ENCODE measurements at places on chromosomes 2 and 18. TPM values are rescaled to one million over a fixed set of nuclear protein-coding genes. Genes with fewer than 3 reads are reported as not detected.

Gene CHRNG
- not detected for total RNA-seq

Gene PLCD4
- total RNA-seq: 2.8 TPM

Gene IL1R2
- total RNA-seq: 1.2 TPM

Gene GYPC
- total RNA-seq: not detected

Gene TRABD2A
- total RNA-seq: 2.6 TPM

Gene MC5R
- not detected for total RNA-seq

Gene AP1S3
- total RNA-seq: 8.4 TPM

Gene TEX44
- not detected for total RNA-seq

Gene SIGLEC15
- total RNA-seq: not detected

Gene SERPINB12
- total RNA-seq: not detected

Gene COLEC12
- total RNA-seq: not detected

- no peak for DNase-seq
Measured at GRCh38 chr2:237299906-237300305, 114.1 kb downstream of the COL6A3 start.

DNA sequence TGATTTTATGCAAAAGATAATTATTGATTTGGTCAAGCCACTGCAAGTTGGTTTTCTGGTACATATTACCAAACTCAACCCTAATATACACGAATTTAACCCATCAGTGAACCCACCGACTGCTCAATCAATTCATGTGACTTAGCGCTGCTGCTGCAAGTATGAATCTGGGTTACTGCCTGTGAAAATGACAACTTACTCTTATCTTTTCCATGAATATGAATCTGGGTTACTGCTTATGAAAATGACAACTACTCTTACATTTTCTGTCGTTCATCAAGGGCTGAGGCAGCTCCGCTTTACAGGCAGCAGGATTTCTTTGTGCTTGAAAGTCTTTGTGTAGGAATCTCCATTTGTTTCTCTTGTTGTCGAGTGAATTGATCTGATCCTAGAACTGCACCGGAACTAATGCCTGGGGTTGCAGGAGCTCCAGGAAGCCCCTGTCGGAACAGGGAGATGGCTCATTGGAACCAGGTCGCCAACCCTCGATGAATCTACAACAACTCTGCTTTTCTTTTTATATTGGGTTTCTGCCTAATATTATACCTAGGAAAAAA, 22.1 kb upstream of the ALKAL2 start:
- no peak for DNase-seq

GRCh38 chr2:58484629-58485028, 243.5 kb upstream of the FANCL start:
- no peak for DNase-seq

- DNase-seq: no peak
Measured at GRCh38 chr2:166376873-166377272, 1.1 kb upstream of the SCN9A start.

GRCh38 chr2:128556633-128557032, 238.0 kb upstream of the HS6ST1 start:
- no peak for DNase-seq

- DNase-seq: no peak
Measured at GRCh38 chr2:16094811-16095210, 154.5 kb downstream of the MYCN start.

GRCh38 chr2:49480520-49480919, 326.2 kb upstream of the FSHR start:
- no peak for DNase-seq

- DNase-seq: no peak
Measured at GRCh38 chr2:32652555-32653209, 24.8 kb downstream of the TTC27 start.

GRCh38 chr2:9228781-9229469, 22.3 kb downstream of the ASAP2 start:
- no peak for DNase-seq

DNA sequence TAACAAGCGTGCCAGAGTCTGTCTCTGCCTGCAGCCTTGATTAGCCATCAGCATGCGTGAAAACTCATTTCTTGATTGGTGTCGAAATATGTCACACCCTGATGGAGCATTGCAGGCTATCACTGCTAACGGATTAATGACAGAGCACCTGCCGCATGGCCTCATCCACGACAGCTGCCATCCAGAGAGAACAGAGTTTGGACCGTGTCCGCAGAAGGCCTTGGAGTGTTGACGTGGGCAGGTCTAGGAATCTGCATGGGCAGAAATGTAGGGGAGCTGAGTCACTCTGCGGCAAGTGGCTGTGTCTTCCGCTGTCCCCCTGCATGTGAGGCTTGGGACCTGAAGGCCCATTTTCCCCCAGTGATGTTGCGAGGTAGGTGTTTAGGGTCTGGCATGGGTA, 43.0 kb downstream of the KLHL29 start:
- no peak for DNase-seq

- DNase-seq: peak; percentile 69
Measured at GRCh38 chr18:48007955-48008701, 77.7 kb upstream of the SMAD2 start.

GRCh38 chr2:121866789-121867188, 111.3 kb downstream of the TSN start:
- DNase-seq: no peak

DNA sequence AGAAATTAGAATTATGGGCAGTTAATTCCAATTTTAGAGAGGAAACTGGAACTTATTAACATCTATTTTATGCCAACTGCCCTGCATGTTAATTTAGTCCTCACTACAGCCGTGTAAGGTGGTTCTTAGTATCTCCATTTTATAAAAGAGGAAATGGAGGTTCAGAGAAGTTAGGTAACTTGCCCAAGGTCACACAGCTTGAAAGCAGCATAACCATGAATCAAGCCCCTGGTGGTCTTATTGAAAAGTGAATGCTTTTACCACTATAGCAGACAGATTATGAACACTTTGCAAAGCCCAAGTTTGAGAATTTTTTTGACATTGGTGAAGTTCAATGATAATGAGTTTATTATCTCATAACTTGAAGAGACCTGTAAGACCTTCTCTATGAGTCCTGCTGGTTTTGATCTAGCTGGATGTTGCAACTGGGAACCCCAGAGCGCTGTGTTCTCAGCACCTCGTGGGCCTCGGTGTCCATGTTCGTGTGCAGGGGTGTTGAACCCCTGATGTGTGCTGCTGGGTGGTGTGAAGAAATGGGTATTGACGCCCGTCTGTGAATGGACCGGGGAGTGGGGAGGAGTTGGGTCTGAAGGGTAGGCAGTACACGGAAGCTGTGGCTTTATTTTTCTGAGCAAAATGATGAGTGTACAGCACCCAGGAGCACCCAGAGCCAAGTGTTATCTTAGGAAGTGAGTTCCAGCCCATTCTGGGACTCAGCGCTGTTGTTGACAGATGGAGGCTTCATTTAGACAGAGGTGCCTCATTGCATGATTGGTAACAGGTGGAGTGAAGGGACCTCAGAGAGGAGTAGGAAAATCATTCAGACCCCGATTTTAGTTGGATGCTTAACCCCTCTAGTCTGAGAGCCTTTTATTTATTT, 9.7 kb downstream of the GREB1 start:
- DNase-seq: no peak

DNA sequence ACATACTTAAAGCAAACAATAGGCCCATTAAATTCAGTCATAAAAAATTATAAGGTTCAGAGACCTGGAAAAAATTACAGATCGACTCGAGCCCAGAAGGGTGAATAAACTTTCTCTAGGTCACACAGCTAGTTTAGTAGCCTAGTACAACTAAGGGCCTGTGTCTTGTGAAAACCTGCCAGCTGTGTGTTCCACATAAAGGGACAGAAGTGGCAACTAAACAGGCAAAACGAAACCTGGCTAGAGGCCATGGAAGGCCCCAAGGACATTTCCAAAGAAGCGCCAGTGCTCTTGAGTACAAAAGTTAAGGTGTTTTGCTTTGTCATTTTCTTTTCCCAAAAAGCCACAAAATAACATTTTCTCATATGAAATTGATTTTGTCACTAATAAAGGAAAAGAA, 164.9 kb downstream of the L3MBTL4 start:
- DNase-seq: no peak

GRCh38 chr18:36514778-36515177, 217.3 kb downstream of the FHOD3 start:
- DNase-seq: no peak

DNA sequence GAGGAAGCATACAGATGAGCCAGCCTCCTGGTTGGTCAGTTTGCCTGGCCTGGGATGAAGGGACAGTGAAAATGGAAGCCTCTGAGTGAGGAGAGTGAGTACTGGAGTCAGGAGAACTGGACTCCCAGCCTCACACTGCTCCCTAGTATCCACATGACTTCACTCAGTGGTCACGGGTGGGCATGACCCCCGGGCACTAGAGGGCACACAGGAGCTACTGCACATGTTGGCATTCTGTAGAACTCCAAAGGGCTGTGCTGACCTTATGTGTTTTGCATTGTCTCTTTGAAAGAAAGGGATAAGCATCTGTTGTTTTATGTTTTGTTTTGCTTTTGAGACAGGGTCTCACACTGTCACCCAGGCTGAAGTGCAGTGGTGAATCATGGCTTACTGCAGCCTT, 23.7 kb downstream of the NCAPH start:
- no peak for DNase-seq

- DNase-seq: no peak
Measured at GRCh38 chr2:47034973-47035609, 119.5 kb upstream of the MCFD2 start.

DNA sequence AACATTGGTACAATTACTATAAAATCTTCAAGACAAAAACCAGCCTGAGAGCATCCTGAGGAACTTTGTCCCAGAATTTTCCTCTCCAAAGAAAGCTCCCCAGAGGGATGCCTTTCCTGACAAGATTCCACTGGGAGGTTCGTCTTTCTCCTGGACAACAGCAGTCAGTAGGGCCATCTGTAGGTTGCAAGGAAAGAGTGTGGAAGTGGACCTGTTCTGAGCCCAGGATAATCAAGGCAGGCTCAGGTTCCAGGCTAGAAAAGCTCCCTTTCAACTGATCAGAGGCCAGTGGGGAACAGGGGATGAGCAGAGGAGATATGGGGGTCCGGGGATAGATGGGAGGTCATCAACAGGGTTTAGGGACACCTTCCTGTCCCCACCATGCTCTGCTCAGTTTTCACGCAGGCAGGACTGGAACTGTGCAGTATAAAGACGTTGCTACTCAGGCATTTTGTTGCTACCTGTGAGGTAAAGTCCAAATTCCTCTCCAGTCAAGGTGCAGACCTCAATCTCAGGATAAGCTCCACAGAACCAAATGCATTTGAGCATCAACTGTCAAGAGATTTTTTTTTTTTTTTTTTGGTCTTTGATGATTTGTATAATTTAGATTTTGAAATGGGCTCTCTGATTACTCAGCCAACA, 126.2 kb downstream of the STRN start:
- no peak for DNase-seq

- DNase-seq: peak; percentile 32
Measured at GRCh38 chr18:35143622-35144596, 96.9 kb upstream of the ZNF397 start.

DNA sequence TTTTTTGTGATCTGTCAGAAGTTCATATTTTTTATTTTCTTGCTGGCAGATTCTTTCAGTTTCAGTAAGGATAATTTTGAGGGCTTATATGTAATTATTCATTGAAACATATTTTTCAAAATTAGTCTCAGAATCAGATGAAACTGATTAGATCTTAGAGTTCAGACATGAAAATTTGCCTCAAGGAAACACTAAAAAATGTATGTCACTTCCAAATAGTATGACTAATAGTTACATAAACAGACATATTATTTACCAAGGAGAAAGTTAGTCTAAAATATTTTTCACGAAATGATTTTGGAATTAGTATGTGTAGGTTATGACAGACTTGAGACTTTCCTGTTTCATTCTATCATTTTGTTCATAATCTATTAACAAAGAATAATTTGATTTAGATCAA, 628.6 kb downstream of the CCDC85A start:
- DNase-seq: no peak

- DNase-seq: no peak
Measured at GRCh38 chr18:57131101-57131500, 15.8 kb upstream of the BOD1L2 start.

- no peak for DNase-seq
Measured at GRCh38 chr2:125746321-125747164, 909.4 kb upstream of the GYPC start.

- DNase-seq: no peak
Measured at GRCh38 chr2:199220920-199221319, 236.8 kb downstream of the SATB2 start.

DNA sequence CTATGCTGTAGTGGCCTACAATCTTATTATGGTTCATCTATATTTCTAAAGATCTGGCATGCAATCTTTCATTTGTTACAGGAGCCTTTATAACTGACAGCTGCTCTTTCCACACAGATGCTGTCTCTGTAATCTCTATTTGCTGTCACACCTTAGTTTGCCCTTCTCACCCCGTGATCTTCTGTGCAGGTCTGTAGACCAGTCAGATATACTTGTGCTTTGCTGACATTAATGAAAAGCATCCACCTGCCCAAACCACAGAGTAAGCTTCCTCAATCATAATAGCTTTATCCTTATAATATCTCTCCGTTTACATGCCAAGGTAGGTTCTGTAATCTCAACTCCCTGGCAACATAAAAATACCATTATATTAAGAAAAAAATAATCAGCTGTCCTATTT, 122.4 kb downstream of the GRB14 start:
- DNase-seq: no peak

GRCh38 chr18:49756671-49757362, 56.5 kb downstream of the ACAA2 start:
- no peak for DNase-seq
